ENCODE measurements at places on chromosomes 11 and 22. TPM values are rescaled to one million over a fixed set of nuclear protein-coding genes. Genes with fewer than 3 reads are reported as not detected.

RNASEH2C gene
- total RNA-seq: 73.1 TPM

MS4A4E gene
- not detected for total RNA-seq

RIMBP3C gene
- total RNA-seq: 0.49 TPM

FOLR3 gene
- 1.1 TPM for total RNA-seq

DNAJC4 gene
- total RNA-seq: 1.6 TPM

TM7SF2 gene
- total RNA-seq: 10.9 TPM

HBG1 gene
- total RNA-seq: not detected

CYP2D6 gene
- total RNA-seq: 2.7 TPM

KRTAP5-7 gene
- total RNA-seq: not detected

NAALAD2 gene
- total RNA-seq: not detected

CCDC88B gene
- total RNA-seq: 3.0 TPM

GRM5 gene
- not detected for total RNA-seq

SNU13 gene
- 206 TPM for total RNA-seq

OR4D5 gene
- not detected for total RNA-seq

All from MG63 (cell line).